ENCODE measurements at places on chromosomes 13 and 19.

DNA sequence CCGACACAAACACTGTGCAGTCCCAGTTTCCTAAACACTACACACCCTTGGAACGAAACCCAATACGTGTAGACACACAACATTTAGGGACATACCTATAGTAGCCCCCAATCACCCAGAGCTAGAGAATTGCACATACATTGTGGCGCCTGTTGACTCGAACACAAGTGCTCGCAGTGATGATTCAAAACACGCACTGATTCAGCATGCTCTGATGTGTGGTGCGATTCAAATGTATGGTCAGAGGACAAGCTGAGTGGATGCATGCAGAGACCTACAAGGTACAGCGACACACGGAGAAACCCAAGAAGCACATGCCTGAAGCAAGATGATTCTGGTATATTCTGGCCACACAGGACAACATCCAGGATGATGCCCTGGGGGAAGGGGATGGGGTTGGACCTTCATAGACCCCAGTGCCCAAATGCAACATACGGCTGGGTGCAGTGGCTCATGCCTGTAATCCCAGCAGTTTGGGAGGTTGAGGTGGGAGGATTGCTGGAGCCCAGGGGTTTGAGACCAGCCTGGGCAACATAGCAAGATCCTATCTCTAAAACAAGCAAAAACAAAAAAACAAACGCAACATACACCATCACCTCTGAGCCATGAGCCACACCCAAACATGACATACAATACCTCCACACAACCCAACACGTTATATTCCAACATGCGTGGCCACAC lies 997 bp upstream of the KCNN4 start:
- no peak for DNase-seq

DNA sequence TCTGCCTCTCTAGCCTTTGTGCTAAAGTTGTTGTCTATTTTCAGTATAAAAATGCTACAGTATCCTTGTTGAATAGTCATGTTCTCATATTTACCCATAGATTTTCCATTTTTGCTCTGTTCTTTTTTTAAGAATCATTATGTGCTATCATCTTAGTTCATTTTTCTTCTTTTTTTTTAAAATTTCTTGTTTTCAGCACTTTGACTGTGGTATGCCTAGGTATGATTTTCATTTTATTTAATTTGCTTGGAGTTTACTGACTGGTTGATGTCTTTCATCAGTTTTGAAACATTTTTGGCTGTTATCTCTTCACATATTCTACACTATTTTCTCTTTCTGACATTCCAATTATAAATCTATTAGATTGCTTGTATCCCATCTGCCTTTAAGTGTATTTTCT lies 192.9 kb downstream of the PDS5B start:
- DNase-seq, result no peak

DNA sequence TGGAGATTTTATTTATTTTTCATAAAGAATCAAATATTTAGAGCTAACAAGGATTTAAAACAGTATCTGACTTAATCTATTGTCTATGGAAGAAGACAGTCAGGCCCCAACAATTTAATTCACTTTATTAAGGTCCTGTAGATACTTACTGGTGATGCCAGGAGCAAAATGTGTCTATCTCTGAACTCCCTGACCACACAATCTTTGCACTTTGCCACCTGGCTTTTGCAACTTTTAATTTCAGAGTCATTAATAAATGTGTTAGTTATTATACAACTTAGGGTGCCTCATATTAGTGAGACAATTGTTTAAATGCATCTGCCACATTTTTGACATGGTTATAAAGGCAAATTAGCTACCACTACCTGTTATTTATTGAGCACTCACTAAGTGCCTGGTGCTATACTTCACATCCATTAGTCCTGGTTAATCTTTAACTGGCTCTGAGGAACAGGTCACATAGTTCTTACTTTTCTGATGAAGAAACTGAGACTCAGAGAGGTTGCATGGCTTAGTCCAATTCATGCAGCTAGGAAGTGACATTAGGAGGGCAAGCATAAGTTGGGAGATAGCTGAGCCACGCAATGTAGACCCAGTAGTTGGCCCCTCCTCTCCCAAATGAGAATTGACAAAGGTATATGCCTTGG lies 297.9 kb downstream of the DCT start:
- no peak for DNase-seq

GRCh38 chr13:90246687-90247345 lies 1100.7 kb upstream of the MIR17HG start:
- peak; percentile 9 for DNase-seq

DNA sequence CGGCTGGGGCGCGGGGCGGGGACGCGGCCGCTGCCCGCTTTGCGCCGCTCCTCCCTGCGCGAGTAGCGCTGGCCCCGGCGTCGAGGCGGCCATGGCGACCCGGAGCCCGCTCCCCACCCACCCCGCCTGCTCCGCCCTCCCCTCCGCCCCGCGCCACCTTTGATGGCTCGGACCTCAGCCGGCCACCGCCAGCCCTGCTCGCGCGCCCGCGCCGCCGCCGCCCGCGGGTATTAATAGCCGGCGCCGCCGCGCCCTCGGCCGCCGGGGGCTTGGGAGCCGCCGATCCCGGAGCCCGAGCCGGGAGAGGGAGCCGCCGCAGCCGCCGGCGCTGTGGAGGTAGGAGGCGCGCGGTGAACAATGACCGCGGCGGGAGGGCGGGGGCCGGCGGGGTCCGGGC lies 261 bp downstream of the FARP1 start:
- DNase-seq, result no peak

GRCh38 chr19:17020823-17021222 lies 5.8 kb downstream of the CPAMD8 start:
- DNase-seq, result no peak

DNA sequence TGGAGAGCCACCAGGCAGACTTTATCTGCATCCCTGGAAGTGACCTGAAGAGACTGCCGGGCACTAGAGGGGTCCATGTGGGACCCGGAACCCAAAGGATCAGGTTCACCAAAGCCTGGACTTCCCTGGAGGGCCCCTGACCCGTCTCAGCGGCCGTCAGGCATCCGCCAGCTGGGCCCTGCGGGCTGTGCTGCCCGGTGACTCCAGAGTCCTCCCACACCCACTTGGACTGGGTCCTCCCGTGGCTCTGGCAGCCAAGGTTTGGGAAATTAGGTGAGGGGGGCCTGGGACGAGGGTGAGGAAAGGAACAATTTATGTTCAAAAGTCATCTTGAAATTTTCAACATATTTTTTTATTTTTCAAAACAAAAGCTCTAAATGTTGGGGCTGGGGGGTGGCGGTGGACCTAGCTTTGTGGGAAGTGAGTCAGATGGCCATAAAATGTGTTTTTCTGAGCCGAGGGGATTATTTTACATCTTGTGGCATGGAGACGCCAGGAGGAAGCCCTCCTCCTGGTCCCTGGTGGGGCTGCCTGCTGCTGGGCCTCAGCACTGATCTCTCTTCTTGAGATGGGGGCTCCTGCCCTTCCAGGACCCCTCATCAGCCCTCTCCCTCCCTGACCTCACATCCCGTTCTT lies 20.2 kb downstream of the CEBPA start:
- DNase-seq, result no peak

DNA sequence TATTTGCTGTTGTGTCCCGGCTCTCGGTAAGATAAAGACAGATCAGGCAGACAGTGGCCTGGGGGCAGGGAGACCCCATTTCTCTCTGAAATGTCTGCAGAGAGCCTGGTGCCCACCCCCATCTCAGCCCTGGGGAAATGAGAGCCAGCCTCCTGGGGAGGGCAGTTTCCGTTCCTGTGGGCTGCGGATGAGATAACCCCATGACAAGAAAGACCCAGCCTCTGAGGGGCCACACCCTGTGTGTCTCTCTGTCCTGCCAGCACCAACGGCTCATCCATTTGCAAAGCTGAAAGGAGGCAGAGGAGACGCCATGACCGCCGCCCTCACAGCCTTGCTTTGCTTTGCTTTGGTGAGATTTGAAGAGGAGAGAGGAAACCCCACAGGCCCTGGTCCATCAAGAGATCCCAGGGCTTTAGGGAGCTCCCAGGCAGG lies 28.1 kb upstream of the KIR3DL3 start:
- DNase-seq, result no peak

- DNase-seq, result no peak
These were observed 479.1 kb downstream of the SUCLA2 start for GRCh38 chr13:47521890-47522487.

DNA sequence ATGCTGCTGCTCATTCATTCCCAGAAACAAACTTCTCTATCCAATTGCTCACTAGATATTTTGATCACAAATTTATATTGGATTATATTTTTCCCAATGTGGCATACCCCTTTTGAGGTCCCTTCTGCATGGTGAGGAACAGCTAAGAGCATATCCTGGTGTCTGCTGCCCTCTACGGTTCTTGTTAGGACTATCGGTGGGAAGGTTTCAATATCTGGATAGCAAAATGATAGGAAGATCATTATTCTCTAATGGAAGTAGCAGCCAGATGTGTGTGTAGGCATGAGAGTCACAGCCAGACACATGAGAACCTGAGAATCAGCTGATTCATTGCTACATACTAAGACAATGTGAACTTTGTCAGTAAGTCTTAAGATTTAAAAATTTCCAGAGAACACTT lies 1422.4 kb upstream of the MIR17HG start:
- DNase-seq, result peak; percentile 12

- no peak for DNase-seq
These were observed 773.2 kb upstream of the SLC10A2 start for GRCh38 chr13:103839460-103839859.

Measured in muscle of back (tissue), 13 donors.